ENCODE measurements at places on chromosomes 16 and 17.

- DNase-seq, result no peak
Observed at GRCh38 chr17:8927395-8927794, 38.1 kb downstream of the PIK3R5 start.

GRCh38 chr16:30070490-30070889 is 4.9 kb downstream of the ALDOA start:
- DNase-seq, result no peak

- no peak for DNase-seq
Observed at GRCh38 chr16:57721356-57722209, 14.0 kb upstream of the KATNB1 start.

GRCh38 chr16:2226245-2226793 is 2.9 kb downstream of the E4F1 start:
- no peak for DNase-seq

GRCh38 chr17:39231591-39232551 is 6.1 kb upstream of the STAC2 start:
- DNase-seq, result peak; percentile 65
